Esophagus mucosa (tissue), 1 donor: ENCODE measurements at places on chromosomes 1 and 21. TPM values are rescaled to one million over a fixed set of nuclear protein-coding genes. Genes with fewer than 3 reads are reported as not detected.
A peak's percentile ranks its signal among the peaks of the same experiment; 100 is the strongest.

DNA sequence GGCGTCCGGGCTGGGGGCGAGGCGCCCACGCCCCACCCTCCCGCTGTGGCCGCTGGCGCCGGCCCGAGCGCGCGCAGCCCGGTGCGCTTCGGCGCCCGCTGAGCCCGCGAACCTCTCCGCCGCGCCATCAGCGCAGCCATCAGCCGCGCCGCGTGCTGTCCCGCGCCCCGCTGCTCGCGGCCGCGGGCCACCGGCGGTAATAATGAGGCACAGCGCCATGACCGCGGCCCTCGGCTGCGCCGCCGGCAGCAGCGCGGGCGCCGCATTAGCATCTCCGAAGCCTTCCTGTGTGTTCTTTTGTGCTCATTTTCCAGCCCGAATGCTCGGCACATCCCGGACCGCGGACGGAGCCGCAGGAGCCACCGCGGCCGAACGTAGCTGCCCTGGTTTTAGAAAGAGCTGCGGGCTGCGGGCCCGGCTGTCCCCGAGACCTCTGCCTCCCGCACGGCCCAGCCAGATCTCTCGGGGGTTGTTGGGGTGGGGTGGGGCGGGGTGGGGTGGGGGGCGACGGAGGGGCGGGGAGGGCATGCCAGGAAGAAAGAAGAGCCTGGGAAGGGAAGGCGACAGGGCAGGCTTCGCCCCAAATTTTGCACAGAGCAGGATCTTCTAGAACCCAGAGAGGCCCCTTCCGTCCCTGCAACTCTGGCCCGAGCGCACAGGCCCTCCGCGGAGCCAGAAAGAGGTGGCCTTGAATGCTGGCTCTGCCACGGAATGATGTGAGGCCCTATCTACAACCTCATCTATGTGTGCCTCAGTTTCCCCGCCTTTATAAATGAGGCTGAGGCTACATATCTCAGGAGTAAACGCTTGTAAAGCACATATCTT is 55.3 kb downstream of the RRAGC start:
- ATAC-seq, result no peak

DNA sequence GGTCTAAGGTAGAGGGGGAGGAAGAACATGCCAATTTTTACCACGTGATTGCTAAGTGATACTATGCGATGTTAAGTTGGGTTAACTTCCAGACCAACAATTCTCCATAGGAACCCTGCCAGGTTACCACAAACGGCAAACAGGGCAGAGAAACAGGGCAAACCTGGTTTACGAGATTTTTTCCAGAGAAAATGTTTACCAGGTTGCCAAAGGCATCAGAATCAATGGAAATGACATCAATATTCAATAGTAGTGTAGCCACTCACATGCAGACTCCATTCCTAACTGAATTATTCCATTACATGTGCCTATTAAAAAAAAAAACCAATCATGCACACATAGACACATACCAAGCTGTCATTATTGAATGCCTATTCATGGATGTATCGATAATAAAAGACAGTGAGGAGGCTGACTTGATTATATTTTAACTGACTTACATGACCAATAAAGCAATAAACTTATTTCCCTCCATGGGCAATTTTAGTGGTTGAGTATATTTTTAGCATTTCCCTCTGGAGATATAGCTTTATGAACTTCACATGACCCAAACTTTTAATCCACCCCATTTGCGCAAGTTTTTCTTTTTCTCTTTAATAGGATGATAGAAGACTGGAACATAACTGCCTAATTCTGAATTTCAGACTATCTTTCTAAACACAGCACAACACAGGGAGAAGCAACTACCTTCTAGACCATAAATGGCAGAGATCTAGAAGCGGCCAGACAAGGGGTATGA is 40.5 kb upstream of the KCNE1 start:
- no peak for ATAC-seq

- no peak for ATAC-seq
These were observed 34.7 kb downstream of the EPRS1 start for GRCh38 chr1:220011620-220012019.

- ATAC-seq, result no peak
These were observed 162.2 kb downstream of the DSCAM start for GRCh38 chr21:40684726-40685125.

DNA sequence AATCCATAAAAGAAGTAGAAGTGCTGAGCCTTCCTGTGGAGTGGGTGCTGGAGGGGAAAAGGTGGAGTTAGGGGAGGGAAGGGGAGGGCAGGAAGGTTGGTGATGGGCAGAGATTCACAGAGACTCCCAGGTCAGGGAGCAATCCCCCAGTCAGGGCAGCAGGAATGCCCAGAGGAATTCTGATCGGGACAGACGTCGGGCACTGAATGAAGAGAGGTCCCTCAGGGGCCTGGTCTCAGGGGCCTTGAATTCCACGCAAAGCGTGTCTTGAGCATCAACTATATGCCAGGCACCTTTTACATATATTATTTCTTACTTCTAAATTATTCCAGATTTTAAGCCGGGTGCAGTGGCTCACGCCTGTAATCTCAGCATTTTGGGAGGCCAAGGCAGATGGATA is 7.2 kb upstream of the PADI1 start:
- no peak for ATAC-seq

GRCh38 chr1:148372731-148373130 is 110.4 kb downstream of the PPIAL4G start:
- ATAC-seq, result peak; percentile 80

DNA sequence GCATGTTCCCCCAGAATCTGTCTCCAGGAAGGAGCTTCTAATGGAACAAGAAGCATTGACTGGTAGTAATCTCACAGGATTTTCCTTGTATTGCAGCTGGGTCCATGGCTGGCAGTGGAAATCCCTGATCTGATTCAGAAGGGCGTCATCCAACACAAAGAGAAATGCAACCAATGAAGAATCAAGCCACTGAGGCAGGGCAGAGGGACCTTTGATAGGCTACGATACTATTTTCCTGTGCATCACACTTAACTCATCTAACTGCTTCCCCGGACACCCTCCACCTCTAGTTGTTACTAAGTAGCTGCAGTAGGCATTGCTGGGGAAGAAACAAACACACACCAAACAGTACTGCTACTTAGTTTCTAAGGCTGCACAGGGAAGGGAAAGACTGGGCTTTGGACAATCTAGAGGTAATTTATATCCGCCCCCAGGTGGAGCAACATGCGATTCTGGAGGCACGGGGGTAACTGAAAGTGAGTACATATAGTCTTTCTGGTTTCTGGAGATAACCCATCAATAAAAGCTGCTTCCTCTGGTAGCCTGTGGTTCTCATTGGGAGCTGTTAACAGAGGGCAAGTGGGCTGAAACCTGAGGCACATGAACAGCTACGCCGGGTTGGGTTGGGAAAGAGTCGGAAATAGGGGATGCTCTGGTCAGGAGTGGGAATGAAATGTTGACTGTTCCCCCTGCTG is 837 bp upstream of the USP21 start:
- no peak for ATAC-seq

DNA sequence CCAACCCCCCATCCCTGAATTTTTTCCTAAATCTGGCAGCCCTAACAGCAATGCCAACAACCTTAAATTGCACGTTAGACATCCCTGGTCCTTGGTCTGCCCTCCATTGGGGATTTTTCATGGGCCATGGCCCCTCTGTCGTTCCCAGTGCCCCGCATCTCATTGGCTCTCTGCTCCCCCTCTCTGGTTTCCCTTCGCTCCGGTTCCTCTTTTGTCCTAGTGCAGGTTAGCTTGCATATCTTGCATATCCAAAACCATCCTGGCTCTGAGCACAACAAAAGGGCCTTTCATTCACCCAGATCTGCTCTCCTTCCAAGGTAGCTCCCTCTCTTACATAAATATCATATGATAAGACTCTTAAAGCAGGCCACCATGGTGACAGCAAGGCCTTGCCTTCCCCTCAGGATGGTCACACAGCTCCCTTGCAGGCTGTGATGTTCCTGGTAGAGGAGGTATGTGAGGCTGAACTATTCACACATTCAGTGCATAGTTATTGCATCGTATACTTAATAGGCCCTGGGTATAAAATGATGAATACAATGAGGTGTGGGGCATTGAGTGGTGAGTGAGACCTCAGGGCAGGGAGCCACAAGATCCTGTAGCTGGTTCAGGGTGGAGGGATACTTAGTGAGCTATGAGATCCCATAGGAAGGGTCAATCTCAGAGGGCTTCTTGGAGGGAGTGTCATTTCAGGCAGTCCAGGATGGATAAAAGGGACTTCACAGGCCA is 45.2 kb downstream of the TENT5C start:
- ATAC-seq, result no peak

Gene GSTM1
- not detected for total RNA-seq

Gene GNG4
- 7.2 TPM for total RNA-seq

Gene ANKRD35
- total RNA-seq, result 13.7 TPM

Gene KRTAP11-1
- total RNA-seq, result not detected
